ENCODE measurements at places on chromosomes 12 and 14. TPM values are rescaled to one million over a fixed set of nuclear protein-coding genes. Genes with fewer than 3 reads are reported as not detected.

NPFF gene
- total RNA-seq: not detected

IFNG-AS1 gene
- total RNA-seq: 0.35 TPM

CCDC85C gene
- total RNA-seq: 6.1 TPM

SLC5A8 gene
- total RNA-seq: not detected

PRH2 gene
- not detected for total RNA-seq

DNA sequence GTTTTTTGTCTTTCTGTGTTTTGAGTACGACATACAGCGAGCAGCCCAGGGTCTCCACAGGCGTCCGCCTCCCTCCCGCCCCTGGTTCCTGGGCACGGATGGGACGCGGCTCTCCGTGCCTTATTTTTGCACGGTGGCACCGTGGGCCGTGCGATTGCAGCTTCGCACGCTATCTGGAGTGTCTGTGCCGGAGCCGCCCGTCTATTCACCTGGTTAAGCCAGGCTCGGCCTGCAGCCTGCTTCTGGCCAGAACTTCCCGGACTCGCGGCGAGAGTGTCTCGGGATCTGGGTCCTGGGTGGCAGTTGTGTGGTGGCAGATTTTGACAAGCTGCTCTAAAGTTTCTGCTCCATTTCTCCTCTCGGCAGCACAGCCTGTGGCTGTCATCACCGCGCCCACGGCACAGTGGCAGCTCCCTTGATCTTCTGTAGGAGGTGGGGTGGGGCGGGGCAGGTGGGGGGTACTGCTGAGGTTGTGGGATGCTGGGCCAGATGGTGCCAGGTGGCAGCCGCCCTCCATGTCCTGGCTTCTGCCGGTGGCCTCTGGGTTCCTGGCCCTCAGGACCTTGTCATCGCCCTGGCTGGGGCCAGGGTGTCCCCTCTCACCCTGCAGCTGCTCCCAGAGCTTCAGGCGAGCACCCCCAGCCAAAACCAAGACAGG lies 2.9 kb downstream of the MMP17 start:
- peak; percentile 56 for DNase-seq
- peak overlapping the region; percentile 12 for H3K4me3 ChIP-seq
- peaks cover 33% of the 10 kb centered on the region for H3K27me3 ChIP-seq
- H3K36me3 ChIP-seq: no peaks in the 10 kb centered on the region

DNA sequence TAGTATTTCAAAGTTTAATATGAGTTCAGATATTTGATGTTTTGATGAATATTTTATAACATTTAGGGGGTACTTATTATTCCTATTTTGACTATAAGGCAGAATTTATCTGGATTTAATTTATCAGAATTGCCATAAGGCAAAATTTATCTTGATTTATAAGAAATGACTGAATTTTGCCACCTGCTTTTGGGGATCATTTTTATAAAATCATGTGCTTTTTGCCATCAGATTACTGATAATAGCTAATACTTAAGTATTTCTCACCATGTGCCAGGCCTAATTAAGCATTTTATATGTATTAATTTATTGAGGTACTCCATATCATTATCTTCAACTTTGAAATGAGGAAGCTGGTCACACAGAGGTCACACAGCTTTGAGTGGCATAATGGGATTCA lies 423.7 kb downstream of the PRKD1 start:
- no peak overlapping the region for H3K27ac ChIP-seq
- no peaks in the 10 kb centered on the region for H3K4me1 ChIP-seq
- H3K4me3 ChIP-seq: no peak overlapping the region
- no peaks in the 10 kb centered on the region for H3K36me3 ChIP-seq

DNA sequence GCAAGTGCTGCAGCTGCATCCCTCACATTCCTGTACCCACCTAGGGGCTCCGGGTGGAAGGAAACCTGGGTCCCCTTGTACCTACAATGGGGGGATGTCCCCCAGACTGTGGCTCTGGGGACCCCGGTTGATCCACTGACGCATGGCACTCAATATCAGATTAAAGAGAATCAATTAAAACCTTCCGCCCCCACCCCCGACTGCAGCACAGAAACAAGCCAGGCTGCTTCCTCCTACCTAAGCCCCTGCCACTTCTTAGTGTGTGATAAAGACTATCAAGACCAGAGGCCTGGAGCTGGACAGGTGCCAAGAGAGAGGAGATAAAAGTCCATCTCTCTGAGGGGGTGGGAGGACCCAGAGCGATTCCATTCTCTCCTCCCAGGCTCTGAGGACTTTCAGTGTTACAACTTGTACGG lies 28.2 kb upstream of the RPLP0 start:
- peak; percentile 38 for DNase-seq
- H3K4me1 ChIP-seq: peaks cover 90% of the 10 kb centered on the region
- H3K4me3 ChIP-seq: no peak overlapping the region
- peaks cover 5% of the 10 kb centered on the region for H3K36me3 ChIP-seq

DNA sequence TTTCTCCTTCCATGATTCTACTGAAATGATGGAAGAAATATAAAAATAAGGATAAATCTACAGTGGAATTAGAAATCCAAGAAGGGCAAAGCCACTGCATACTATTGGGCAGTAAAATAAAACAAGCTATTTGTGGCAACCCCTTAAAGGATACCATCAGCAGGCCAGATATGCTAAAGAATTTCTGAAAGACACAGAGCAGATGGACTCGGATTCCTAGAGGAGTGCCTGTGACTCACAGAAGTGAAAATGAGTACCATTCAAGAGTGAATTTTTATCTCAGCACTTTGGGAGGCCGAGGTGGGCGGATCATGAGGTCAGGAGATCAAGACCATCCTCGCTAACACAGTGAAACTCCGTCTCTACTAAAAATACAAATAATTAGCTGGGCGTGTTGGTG lies 318.1 kb downstream of the LRIG3 start:
- H3K4me1 ChIP-seq: no peaks in the 10 kb centered on the region
- H3K27me3 ChIP-seq: peaks cover 2% of the 10 kb centered on the region
- no peak overlapping the region for H3K4me3 ChIP-seq
- H3K36me3 ChIP-seq: no peaks in the 10 kb centered on the region
- no peak for DNase-seq

- peaks cover 2% of the 10 kb centered on the region for H3K36me3 ChIP-seq
- no peaks in the 10 kb centered on the region for H3K27me3 ChIP-seq
- H3K27ac ChIP-seq: no peak overlapping the region
- H3K4me1 ChIP-seq: no peaks in the 10 kb centered on the region
Measured at GRCh38 chr12:8773461-8773860, 49.0 kb upstream of the A2ML1 start.

- peaks cover 55% of the 10 kb centered on the region for H3K4me1 ChIP-seq
- peaks cover 14% of the 10 kb centered on the region for H3K36me3 ChIP-seq
- H3K27me3 ChIP-seq: no peaks in the 10 kb centered on the region
- peak overlapping the region; percentile 95 for H3K4me3 ChIP-seq
- peak; percentile 49 for DNase-seq
- H3K27ac ChIP-seq: peak overlapping the region; percentile 97
Measured at GRCh38 chr12:1691123-1692007, 495 bp downstream of the ADIPOR2 start.

- no peak overlapping the region for H3K4me3 ChIP-seq
- H3K36me3 ChIP-seq: peaks cover 15% of the 10 kb centered on the region
- no peak for DNase-seq
- H3K27me3 ChIP-seq: no peaks in the 10 kb centered on the region
Measured at GRCh38 chr12:15977999-15978951, 67.1 kb downstream of the DERA start.

- no peak overlapping the region for H3K27ac ChIP-seq
- no peak for DNase-seq
- H3K36me3 ChIP-seq: no peaks in the 10 kb centered on the region
- peaks cover 8% of the 10 kb centered on the region for H3K27me3 ChIP-seq
- H3K4me1 ChIP-seq: no peaks in the 10 kb centered on the region
Measured at GRCh38 chr12:5163661-5164060, 120.0 kb downstream of the KCNA5 start.

- no peak overlapping the region for H3K4me3 ChIP-seq
- H3K27ac ChIP-seq: no peak overlapping the region
- no peaks in the 10 kb centered on the region for H3K4me1 ChIP-seq
- DNase-seq: no peak
Measured at GRCh38 chr12:73984552-73984951, 553.1 kb upstream of the ATXN7L3B start.

DNA sequence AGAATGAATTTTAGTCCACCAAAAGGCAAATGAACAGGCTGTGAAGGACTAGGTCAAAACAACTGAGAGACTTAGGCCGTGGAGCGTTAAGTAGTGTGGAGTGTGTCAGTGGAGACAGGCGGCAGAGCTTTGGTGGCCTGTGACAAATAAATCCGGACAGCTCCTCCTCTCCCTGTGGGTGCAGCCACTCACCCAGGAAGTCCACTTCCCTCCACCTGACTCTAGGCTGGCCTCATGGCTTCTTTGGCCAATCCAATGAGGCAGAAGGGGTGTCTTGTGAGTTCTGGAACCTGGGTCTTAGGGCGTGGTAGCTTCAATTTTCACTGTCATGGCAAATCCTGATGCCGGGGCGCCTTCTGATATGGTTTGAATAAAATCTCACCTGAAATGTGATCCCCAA lies 180.9 kb upstream of the C14orf180 start:
- peaks cover 39% of the 10 kb centered on the region for H3K4me1 ChIP-seq
- H3K27ac ChIP-seq: no peak overlapping the region
- H3K36me3 ChIP-seq: peaks cover 3% of the 10 kb centered on the region
- H3K27me3 ChIP-seq: no peaks in the 10 kb centered on the region
- DNase-seq: no peak
- no peak overlapping the region for H3K4me3 ChIP-seq

DNA sequence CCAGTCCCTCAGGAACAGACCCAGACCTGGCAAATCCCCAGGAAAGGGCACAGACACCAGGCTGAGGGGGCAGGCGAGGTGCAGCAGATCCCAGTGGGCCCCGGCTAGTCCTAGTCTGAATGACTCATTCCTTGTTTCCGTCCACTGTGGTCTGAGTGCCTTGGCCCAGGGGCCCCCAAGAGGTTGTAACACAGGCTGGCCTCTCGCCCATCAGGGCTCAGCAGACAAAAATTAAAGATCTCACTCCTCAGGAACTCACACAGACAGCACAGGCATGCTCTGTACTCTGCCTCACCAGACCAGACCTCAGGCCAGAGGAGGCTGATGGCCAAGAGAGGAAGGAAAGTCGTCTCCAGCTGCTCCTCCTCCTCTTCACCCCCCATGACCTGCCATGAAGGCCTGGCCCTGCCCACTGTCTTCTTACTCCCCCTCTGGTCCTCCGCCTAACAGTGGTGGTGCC lies 7.7 kb upstream of the LTBP2 start:
- H3K27me3 ChIP-seq: peaks cover 5% of the 10 kb centered on the region
- H3K4me3 ChIP-seq: no peak overlapping the region
- no peak overlapping the region for H3K27ac ChIP-seq
- peaks cover 53% of the 10 kb centered on the region for H3K4me1 ChIP-seq
- no peaks in the 10 kb centered on the region for H3K36me3 ChIP-seq

GRCh38 chr12:32836710-32837109 lies 59.9 kb downstream of the PKP2 start:
- no peaks in the 10 kb centered on the region for H3K4me1 ChIP-seq
- DNase-seq: no peak
- no peaks in the 10 kb centered on the region for H3K27me3 ChIP-seq
- no peaks in the 10 kb centered on the region for H3K36me3 ChIP-seq

DNA sequence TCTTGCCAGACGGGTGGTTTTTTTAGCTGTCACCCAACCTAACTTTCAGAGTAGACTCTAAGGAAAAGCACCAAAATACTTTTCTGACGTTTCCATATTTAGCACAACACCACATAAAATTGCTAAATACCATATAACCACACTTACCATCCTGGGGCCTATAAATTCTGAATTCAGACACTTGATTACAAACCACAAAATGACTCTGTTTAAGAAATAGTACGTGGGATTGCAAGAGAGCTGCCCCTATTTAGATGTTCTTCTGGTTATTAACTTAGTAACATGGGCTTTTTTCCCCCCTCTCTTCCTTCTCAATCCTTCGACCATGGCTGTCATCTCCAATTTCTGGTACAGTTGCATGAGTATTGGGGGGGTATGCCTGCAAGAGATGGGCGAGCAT lies 287.7 kb downstream of the BMP4 start:
- DNase-seq: no peak
- no peaks in the 10 kb centered on the region for H3K4me1 ChIP-seq
- H3K36me3 ChIP-seq: no peaks in the 10 kb centered on the region
- H3K4me3 ChIP-seq: no peak overlapping the region
- H3K27me3 ChIP-seq: peaks cover 2% of the 10 kb centered on the region
- no peak overlapping the region for H3K27ac ChIP-seq

- H3K27ac ChIP-seq: no peak overlapping the region
- H3K4me1 ChIP-seq: peaks cover 6% of the 10 kb centered on the region
- peaks cover 5% of the 10 kb centered on the region for H3K36me3 ChIP-seq
- no peaks in the 10 kb centered on the region for H3K27me3 ChIP-seq
- H3K4me3 ChIP-seq: no peak overlapping the region
Measured at GRCh38 chr12:6735448-6736191, 11.8 kb downstream of the COPS7A start.

DNA sequence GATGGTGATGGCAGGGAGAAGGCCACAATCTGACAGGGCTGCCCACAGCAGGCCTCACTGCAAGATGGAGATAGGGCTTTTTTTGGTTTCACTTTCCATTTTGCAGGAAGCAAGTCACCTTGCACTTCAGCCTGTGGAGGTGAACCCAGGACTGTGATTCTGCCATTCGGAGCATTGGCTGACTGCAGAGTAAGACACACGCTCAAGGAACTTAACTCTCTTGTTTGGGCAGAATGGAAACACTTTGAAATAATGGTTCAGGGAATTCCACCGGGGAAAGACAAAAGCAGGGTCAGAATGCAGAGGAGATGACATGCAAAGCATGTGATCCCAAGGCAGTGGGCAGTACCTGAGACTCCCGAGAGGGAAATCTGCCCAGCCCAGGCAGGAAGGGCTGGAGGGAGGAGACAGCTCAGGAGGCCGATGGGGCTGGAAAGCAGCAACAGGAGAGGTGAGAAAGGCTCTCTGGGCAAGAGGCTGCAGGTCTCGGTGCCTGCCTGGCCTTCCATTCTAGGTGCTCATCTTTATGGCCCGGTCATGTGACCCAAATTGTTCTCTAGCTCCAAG lies 58.7 kb upstream of the PRMT8 start:
- peaks cover 8% of the 10 kb centered on the region for H3K27me3 ChIP-seq
- peaks cover 4% of the 10 kb centered on the region for H3K36me3 ChIP-seq
- peak; percentile 9 for DNase-seq
- peaks cover 13% of the 10 kb centered on the region for H3K4me1 ChIP-seq
- H3K27ac ChIP-seq: no peak overlapping the region
- H3K4me3 ChIP-seq: no peak overlapping the region

DNA sequence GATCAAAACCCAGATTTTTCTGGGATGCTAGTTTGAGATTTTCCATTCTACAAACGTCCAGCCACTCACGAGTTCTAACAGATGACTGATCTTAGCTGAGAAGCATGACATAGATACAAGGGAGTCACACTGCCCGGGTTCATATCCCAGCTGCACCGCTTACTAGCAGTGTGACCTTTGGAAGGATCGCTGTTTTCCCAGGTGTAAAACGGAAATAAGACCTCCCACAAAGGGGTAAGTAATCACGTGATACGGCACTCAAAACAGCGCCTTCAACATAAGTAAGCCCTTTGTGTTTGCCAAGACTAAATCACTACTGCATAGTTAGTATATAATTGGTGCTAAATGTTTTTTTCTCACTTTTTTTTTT lies 624 bp upstream of the PWP1 start:
- peaks cover 27% of the 10 kb centered on the region for H3K36me3 ChIP-seq
- peaks cover 27% of the 10 kb centered on the region for H3K4me1 ChIP-seq
- H3K27ac ChIP-seq: peak overlapping the region; percentile 94

- H3K27ac ChIP-seq: no peak overlapping the region
- no peak for DNase-seq
- H3K4me3 ChIP-seq: no peak overlapping the region
- no peaks in the 10 kb centered on the region for H3K27me3 ChIP-seq
- H3K36me3 ChIP-seq: no peaks in the 10 kb centered on the region
Measured at GRCh38 chr12:50581226-50582184, 76.7 kb downstream of the DIP2B start.
